Right lobe of liver (tissue), 6 donors: ENCODE measurements at places on chromosomes 1 and 21.

DNA sequence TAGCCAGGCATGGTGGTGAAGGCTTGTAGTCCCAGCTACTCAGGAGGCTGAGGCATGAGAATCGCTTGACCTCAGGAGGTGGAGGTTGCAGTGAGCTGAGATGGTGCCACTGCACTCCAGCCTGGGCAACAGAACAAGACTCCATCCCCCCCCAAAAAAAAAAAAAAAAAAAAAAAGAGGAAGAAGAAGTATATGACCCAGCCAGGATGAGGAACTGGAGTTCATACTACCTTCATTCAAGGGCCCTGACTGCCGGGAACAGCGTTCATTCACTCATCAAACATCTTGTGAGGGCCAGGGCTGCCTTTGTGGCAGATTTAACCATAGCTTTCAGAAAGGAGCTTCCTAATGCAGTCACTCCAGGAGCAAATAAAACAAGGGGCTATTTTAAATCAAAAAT, 127.6 kb downstream of the MRPS6 start:
- DNase-seq: no peak

DNA sequence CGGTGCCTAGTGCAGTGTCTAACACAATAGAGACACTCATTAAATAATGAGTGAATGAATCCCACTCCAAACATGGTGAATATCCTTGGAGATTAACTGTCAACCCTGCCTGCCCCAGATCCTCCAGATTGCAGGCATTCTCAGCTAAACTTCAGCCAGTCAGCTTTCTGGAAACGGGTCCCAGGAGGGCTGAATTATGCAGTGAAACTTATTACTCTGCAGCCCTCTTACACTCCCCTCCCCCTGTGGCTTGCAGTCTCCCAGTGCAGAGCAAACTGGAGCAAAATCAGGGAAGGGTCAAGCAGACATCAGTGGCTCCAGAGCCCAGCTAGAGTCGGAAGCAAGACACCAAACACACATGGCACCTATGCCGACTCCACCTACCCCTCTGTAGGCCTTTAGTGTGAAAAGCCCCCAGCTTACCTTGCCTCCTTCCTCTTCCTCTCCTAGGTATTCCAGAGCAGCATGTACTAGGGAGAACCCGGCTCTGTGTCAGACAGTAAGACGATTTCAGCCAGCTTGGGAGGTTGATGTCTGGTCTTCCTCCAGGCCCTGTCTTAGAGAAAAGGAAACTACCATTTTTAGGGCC, 6.5 kb upstream of the RGS16 start:
- DNase-seq: no peak

DNA sequence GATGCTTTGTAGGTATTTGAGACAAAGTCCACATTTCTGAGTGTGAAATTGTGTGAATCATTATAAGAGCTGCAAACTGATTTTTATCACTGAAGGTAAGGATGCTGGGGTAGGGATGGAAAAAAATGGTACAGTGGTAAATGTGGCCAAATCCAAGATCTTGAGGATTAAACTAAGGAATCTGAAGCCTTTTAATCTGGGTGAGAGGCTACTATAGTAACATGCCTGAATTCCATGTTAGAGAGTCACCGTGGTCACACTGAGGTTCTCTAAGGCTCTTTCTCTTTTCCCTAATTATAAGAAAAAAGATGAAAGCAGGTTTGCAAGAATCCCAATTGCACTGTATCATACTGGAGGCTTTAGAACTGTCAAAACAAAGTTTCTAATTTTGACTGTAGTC, 17.6 kb downstream of the PTGER3 start:
- no peak for DNase-seq

DNA sequence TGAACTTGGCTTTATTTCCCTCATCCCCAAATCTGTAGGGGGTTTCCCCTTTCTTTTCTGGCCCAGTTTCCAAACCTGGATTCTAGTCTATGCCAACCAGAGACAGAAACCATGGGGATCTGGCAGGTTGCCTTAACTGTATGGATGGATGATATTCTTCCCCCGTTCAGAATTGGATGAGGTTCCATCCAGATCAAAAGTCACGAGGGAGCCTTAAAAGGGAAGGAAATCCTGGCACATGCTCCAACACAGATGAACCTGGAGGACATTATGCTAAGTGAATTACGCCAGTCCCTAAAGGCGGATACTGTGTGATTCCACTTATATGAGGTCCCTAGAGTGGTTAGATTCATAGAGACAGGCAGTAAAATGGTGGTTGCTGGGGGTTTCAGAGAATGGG, 124.4 kb downstream of the HUNK start:
- no peak for DNase-seq

- no peak for DNase-seq
Measured at GRCh38 chr1:51559064-51559500, 40.0 kb upstream of the EPS15 start.

DNA sequence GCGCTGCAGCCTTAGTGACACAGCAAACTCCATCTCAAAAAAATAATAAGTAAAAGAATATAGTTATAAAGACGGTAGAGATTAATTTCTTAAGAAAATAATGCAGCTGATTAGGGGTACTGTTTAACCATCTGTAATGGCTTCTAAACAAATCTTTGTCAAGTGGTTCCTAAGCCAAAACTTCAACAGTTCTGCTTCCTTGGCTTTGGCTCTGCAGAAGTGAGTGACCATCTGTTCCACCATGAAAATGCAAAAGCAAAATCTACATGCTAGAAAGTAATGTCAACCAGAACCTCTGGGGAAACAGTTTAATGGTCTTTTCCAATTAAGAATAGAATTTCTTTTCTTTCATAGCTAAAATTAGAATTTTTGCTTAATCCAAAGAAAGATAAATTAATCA, 8.3 kb upstream of the SH2D5 start:
- DNase-seq: no peak

- no peak for DNase-seq
Measured at GRCh38 chr1:16191309-16191708, 21.1 kb downstream of the ARHGEF19 start.

DNA sequence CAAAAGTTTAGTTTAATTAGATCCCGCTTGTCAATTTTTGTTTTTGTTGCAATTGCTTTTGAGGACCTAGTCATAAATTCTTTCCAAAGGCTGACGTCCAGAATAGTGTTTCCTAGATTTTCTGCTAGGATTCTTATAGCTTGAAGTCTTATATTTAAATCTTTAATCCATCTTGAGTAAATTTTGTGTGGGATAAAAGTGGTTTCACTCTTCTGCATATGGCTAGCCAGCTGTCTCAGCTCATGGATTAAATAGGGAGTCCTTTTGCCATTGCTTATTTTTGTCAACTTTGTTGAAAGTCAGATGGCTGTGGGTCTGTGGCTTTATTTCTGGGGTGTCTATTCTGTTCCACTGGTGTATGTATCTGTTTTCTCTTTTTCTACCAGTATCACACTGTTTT, 801.3 kb upstream of the ADGRL4 start:
- DNase-seq: no peak

DNA sequence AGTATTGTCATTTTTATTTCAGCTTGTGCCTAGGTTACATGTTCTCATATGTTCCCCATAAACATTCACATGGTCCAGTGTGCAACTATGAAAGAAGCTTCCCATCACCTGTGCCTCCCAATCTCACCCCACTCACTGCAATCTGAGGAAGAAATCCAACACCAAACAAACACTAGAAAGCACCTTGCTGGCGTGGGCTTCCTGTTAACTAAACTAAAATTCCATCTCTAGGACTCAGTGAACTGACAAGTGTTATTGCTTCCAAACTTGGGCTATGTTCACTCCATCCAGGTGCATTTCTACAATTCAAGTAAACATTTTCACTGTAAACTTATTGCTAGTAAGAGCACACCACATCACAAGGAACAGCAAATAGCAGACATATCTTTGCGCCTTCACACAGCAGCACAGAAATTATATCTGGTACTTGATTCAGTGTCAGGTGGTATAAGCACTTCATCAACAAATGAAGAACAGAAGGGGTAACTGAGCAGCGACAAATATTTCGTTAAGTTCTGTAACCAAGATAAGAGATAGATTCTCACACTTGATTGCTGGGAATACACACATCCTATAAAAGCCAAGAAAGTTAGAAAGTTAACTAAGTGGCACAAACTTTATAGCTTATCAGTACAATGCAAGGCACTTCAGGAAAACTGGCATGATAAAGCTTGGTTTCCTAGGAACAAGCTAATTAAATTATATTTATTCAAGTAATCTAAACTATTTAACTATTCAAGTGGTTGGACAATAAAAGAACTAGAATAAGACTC, 8.9 kb upstream of the KCNJ15 start:
- no peak for DNase-seq

- no peak for DNase-seq
Measured at GRCh38 chr1:230825761-230826160, 42.6 kb downstream of the C1orf198 start.

- peak; percentile 42 for DNase-seq
Measured at GRCh38 chr1:30912224-30912623, 3.7 kb upstream of the SDC3 start.

- DNase-seq: no peak
Measured at GRCh38 chr1:86965012-86965826, 50.8 kb downstream of the HS2ST1 start.

DNA sequence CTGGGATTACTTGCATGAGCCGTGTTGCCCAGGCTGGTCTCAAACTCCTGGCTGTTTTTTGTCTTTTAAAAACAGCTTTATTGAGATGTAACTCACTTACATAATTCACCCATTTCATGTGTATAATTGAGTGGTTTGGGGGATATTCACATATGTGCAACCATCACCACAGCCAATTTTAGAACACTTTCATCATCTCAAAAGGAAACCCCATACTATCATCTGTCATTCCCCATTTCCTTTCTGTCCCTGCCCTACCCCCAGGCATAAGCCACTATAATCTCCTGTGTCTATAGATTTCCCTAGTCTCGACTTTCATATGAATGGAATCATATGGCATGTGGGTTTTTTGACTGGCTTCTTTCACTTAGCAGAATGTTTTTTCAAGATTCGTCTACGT, 43.3 kb downstream of the GPR137B start:
- no peak for DNase-seq

- no peak for DNase-seq
Measured at GRCh38 chr1:106517224-106517623, 539.2 kb upstream of the PRMT6 start.

DNA sequence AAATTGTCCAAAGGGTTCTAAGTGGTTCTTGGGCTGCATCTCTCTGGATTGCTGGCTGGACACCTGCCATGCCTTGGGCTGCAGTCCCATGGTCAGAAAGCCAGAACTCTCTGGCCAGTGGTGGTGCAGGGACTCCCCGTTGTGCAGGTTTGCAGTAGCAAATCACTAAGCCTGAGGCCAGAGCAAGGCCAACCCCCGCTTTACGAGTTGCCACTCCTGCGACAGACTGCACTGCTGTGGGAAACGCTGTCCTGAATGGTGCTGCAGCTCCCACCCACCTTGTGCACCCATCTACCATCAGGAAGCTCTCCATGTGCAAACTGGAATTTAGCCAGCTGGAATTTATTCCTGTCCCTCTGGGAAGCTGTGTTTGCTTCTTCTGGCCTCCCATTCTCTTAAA, 45.7 kb downstream of the LHX4 start:
- DNase-seq: no peak

DNA sequence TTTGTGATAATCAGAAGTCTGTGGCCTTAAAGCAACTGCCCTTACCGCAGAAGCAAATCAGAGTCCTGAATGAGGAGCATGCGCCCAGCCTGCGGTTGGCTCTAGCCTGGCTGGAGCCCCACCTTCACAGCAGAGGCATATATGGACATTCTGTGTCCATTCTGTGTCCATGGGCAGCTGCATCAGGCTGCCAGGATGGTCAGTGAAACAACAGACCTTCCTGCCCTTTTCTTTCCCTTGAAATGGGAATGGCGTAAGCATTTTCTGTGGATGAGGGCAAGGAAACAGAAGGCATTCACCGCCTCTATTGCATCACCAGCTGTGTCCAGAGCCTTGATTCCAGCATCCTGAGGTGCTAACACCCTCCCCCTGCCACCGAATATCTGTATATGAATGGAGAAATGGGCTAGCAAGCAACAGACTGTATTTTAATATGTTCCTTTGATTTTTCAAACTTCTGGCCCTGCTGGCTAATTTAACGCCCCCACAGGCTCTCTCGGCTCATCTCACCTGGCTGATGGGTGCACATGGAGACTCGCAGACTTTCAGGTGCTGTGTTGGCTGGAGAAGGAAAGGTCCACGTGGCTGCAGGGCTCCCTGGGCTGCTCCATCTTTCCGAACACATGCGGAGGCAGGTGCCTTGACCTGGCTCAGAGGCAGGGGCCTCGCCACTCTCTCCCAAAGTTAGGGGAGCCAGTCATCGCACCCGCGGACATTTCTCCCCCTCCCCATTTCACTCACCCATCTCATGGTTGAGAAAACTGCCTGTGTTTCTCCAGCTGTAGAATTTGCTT, 159.2 kb downstream of the GALNT2 start:
- no peak for DNase-seq

- no peak for DNase-seq
Measured at GRCh38 chr1:247561711-247562110, 12.8 kb downstream of the GCSAML start.

- no peak for DNase-seq
Measured at GRCh38 chr1:232238009-232238408, 391.9 kb downstream of the SIPA1L2 start.

- peak; percentile 56 for DNase-seq
Measured at GRCh38 chr1:220527908-220528678, at the start of gene MARK1. Gene MARK1 (plus strand): TSS chr1:220528136. CDS start chr1:220528823, 687 bp downstream.

DNA sequence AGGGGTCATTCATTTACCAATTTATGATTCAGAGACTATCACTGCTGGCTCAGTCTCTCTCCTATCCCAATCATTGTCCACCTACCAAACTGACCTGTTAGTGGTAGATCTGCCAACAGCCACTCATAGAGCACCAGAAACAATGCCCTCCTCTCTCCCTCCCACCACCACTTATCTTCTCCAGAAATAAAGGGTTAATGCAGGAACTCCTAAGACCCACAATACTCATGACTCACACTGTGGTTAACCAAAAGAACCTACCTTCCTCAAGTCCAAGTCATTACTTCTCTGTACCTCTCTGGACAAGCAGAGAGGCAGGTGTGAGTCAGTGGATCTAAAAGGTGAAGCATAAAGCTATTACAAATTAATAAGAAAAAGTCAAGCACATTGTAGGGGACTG, 40.9 kb upstream of the CAMK1G start:
- no peak for DNase-seq

DNA sequence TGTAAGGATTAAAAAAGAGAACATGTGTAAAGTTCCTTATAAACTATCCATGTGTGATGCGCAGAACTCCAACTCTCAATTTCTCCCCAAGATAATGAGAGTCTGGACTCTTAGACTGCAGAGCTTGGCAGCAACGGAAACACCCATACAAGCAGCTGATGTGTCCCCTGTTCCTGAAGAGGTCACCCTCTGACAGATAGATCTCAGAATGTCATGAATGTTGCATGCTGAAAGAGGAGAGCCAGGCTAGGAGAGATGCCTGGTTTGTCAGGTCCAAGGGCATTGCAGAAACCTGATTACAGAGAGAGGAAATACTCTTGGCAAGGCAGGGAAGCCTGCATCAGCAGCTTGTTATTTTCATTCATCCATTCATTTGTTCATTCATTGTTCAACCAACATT, 24.2 kb downstream of the MTARC1 start:
- DNase-seq: no peak

GRCh38 chr1:192890134-192890533, 81.3 kb downstream of the RGS2 start:
- no peak for DNase-seq
